ENCODE measurements at places on chromosomes 2 and 18. TPM values are rescaled to one million over a fixed set of nuclear protein-coding genes. Genes with fewer than 3 reads are reported as not detected.

Gene PRSS56
- 0.82 TPM for total RNA-seq

Gene STARD6
- not detected for total RNA-seq

DNA sequence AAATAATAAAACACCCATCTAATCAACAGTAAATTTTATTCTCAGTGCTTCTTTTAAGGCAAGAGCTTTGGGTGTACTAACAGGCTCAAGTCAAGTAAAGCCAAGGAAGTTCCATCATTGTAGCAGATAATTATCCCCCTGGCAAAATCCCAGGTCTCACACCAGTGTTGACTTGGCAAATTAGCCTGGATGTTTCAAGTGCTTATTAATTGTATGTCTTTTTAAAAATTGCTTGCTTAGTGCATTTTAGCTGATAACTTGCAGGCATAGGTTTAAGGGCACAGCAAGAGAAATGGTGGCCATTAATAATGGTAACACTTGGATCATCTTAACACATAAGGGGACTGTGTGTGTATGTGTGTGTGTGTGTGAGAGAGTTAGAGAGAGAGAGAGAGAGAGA lies 42.0 kb upstream of the FMNL2 start:
- no peak for DNase-seq

- no peak for DNase-seq
Measured at GRCh38 chr2:46363535-46364170, 66.4 kb downstream of the EPAS1 start.

GRCh38 chr2:117335967-117336366 lies 478.5 kb upstream of the DDX18 start:
- no peak for DNase-seq

- DNase-seq = no peak
Measured at GRCh38 chr2:118148809-118149208, 60.5 kb downstream of the INSIG2 start.

GRCh38 chr18:31716362-31716761 lies 32.0 kb upstream of the B4GALT6 start:
- no peak for DNase-seq

Measured in tongue (tissue), 3 donors.